Glutamatergic neuron (in vitro differentiated cells): ENCODE measurements at places on chromosomes 5 and 9.

DNA sequence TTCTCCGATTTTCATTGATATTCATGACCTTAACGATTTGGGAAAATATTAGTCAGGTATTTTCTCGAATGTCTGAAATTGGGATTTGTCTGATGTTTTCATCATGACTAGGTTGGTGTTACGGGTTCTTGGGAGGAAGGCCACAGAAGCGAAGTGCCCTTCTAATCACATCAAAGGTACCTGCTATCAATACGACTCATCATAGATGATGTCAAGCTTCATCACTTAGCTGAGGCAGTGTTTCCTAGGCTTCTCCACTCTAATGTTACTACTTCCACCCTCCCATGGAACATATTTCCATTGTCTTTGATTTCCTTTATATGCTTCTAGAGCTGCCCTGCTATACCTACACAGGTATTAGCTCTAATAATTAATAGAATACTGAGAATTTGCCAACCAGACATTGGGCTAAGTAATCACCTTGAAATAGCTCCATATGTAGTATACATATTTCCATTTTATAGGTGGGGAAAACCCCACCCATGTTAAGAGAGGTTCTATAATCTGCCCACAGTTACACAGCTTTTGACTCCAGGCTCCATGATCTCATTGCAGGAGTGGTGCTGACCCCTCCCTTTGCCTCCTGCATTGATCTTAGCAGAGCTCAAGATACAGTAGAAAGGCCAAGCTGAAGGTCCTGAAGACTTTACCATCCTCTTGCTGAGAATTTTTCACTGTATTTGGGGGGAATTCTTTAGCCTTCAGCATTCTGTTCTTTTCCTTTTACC lies 238.6 kb upstream of the ADAMTSL1 start:
- DNase-seq, result no peak

DNA sequence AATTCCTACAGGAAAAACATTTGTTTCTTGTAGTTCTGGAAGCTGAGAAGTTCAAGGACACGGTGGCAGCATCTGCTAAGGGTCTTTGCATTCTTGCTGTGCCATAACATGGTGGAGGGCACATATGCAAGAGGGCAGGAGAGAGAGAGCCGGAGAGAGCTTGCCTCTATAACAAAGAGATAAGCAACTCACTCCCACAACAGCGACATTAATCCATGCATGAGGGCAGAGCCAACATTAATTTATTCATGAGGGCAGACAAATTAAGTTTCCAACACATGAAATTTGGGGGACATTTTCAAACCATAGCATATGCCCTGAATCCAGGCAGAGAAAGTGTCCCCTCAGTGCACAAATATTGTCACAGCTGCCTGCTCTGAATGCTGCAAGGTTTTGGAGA lies 4.4 kb upstream of the GTF3C5 start:
- no peak for DNase-seq

- peak; percentile 59 for DNase-seq
These were observed 1.2 kb upstream of the NEK6 start for GRCh38 chr9:124256517-124257069.

- DNase-seq, result no peak
These were observed 153.5 kb upstream of the KIF2A start for GRCh38 chr5:62152394-62153087.

- DNase-seq, result no peak
These were observed 167.8 kb downstream of the PAM start for GRCh38 chr5:102922799-102923477.

DNA sequence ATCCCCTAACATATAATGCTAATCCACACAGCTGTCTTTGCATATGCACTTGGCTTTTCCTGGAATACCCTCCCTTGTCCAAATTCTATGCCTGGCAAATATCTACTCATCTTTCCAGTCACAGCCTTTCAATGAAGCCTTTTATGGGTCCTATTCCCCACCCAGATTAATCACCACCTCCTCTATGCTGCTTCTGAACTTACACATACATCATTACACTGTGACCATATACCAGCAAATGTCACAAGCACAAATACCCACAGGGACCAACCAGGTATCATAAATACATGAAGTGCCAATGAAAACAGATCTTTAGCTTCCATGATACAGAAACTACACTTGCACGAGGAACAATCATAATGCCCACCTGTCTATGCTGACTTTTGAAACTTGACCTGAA lies 22.3 kb downstream of the LPAR1 start:
- DNase-seq, result no peak

DNA sequence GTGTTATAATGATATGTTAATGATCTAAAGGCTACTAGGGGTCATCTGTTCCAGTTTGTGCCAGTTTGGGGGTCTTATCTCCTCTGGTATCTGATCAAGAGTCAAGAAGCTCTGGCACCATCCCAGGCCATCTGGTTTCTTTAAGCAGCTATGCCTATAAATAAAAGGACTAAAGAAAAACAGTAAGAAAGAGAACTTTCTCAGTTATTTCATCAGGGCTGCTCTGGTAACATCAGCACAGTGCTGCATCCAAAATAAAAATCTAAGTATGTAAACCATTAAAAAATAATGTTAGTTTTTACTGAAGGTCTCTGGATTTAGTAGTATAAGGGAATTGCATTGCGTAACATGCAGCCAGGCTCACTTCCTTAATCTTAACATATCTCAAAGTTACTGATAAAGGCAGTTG lies 185.0 kb downstream of the NR2F1-AS1 start:
- DNase-seq, result no peak

GRCh38 chr5:175082346-175082745 lies 358.0 kb downstream of the MSX2 start:
- no peak for DNase-seq

DNA sequence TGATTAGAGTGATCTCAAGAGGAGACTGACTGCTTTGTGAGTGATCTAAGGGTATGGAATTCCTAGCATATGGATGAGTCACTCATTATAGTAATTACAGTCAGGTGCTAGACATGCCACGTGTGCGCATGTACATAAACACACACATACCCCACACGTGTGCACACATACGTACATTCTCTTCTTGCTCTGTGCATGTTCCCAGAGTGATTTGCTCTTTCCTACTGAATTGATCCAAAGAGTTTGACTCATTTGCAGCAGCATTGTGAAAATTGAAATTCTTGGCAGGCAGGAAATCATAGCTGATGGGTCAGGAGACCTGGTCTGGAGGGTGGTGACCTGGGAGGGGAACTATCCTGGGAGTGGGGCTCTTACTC lies 63.8 kb downstream of the ANGPTL2 start:
- DNase-seq, result no peak

GRCh38 chr9:5499889-5500398 lies 10.4 kb upstream of the PDCD1LG2 start:
- DNase-seq, result no peak

DNA sequence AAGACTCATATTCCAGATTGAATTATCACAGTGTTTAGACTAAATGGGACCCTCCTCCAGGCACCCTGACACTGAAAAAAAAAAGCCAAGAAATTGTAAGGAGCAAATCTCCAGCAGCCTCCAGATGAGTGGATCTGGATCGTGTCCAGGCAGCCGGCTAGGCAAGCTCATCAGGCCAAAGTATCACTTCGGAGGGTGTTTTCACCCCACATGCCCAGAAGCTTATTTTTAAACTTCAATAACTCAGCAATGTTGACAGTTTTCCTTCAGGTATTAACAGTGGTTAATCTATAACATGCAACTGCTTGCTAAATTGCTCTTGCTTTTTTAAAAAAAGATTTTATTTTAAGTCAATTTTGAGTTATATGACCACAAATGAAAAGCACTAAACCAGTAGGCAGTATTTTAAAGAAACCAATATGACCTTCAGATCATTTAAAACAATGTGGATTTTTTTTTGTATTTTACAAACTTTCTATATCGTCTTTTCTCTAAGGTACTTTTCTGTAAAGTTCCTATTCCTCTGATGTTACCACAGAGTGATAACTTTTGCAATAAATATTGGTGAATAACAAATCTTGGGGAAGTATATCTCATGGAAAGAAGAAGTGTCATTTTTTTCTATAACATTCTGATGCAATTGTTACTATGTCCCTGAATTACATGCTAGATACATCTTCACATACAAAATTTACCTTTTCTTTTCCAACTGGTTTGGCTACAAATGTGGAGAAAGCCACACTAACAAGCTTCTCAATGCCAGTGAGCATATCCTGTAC lies 30.7 kb downstream of the ACOT12 start:
- DNase-seq, result no peak

DNA sequence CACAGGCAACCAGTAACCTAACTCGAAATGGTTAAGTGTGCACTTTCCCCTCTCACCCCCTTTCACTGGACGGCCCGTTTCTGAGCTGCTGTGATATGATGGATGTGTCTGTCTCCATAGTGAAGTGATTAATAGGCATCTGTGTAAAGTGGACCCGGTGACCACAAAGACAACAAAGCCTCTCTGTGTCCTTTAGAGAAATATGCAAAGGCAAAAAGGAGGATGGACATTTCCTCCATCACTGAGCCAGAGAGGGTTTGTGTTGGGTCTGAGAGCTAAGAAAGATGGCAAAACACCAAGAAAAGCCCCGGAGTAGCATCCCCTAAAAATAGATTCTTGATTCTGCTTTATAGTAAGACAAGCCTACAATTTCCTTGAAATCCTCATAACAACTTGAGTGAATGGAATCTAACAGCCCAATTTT lies 120.6 kb downstream of the SEMA6A start:
- DNase-seq, result no peak

DNA sequence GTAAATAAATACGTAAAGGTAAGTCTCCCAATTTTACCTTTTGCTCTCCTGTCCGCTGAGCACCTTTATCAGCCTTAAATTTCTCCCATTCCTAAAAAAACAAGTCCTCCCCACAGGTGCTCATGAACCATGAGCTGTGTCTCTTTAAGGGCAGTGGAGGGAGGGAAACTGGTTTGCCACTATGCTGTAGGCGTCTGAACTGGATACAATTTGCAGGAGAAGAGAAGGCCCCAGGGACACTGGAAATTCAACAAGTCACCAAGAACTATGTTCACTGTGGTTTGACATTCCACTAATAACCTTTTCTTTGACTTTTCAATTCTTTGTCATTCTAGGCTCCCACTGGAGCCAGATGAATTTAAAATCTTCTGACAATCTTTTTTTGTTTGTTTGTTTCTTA lies 72.2 kb downstream of the LHFPL2 start:
- no peak for DNase-seq

GRCh38 chr9:19409401-19410194 lies 789 bp downstream of the ACER2 start:
- DNase-seq, result no peak

- no peak for DNase-seq
These were observed 19.1 kb upstream of the SLC9A3 start for GRCh38 chr5:543351-543750.

- DNase-seq, result no peak
These were observed 412.2 kb upstream of the CDH9 start for GRCh38 chr5:27450607-27451006.

- no peak for DNase-seq
These were observed 9.2 kb upstream of the FUBP3 start for GRCh38 chr9:130570208-130570607.

DNA sequence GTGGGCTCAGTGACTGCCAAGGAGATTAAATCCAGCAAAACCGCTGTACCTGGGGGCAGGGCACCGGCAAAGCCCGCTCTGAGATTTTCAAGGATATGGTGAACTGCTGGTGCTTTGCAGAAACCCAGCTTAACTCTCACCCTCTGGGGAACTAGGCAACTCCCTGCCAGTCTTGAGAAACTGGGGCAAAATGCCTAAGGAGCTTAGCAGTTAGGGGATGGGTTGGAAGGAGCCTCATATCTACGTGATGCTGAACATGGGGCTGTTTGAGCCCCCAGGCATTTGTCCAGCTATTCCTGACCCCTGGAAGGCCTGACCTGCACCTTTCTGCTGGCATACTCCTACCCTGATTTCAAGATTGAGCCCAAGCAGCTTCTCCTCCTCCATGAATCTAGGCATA lies 108.6 kb upstream of the TBC1D2 start:
- DNase-seq, result no peak

GRCh38 chr5:31124026-31124425 lies 69.5 kb upstream of the CDH6 start:
- no peak for DNase-seq

GRCh38 chr5:147384346-147385193 lies 125.3 kb downstream of the DPYSL3 start:
- DNase-seq, result no peak

GRCh38 chr5:117394506-117395157 lies 820.0 kb upstream of the SEMA6A start:
- no peak for DNase-seq

GRCh38 chr9:99471033-99471432 lies 249.0 kb downstream of the SEC61B start:
- DNase-seq, result no peak

DNA sequence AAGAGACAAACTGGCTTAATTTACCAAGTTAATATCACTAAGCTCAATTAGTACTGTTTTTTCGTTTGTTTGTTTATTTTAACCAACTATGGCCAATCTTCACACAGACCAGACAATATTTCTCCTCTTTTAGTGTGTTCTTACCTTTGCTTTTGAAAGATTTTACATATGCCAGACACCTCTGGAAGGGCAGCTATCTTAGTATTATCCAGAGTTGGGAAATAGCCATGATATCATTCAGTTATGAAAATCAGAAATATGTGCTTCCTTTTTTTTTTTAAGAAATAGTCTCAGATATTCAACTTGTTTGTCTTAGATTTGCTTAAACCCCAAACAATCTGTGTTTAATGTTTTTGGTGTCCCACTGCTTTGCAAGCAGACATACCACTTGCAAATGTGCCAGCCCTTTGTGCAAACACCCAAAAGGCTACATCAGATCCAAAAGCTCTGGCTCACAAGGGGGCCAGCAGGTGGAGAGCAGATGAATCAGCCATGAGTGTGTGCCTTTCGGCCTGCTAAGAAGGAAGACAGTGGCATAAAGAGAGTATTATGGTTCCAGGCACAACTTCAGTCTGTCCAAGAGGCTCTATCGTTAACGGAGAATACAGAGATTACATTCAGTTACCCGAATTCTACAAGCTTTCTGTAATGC lies 147.6 kb downstream of the EFNA5 start:
- DNase-seq, result no peak

GRCh38 chr9:127195976-127196825 lies 68.4 kb upstream of the GARNL3 start:
- DNase-seq, result no peak

- DNase-seq, result no peak
These were observed 81.2 kb downstream of the MTAP start for GRCh38 chr9:21883642-21884041.

DNA sequence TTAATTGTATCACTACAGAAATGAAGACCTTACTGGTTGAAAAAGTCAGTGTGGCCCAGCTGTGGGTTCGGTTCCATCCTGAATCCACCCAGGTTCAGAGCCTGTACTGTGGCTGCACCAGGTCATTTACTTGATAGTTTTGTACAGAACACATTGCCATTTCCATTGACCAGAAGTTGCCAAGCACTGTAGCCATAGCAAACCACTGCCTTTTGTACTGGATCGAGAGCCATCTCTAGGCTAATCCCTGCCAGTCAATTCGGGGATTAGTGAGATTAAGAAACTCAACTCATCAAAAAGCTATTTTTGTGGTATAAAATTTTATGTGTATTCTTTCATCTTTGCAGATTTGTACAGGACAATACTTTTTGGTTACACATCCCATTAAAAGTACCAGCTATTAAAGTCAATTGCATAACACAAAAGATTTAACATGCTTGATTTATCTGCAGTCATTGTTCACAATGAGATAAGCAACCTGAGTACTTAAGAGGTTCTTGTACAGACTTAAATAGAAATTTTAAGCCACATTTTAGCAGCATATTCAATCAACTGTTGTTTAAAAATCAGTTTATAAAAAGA lies 108.5 kb upstream of the OTULINL start:
- no peak for DNase-seq

GRCh38 chr9:29691145-29691544 lies 2117.9 kb upstream of the C9orf72 start:
- DNase-seq, result no peak
